ENCODE measurements at places on chromosomes 16 and 17.
A peak's percentile ranks its signal among the peaks of the same experiment; 100 is the strongest.

DNA sequence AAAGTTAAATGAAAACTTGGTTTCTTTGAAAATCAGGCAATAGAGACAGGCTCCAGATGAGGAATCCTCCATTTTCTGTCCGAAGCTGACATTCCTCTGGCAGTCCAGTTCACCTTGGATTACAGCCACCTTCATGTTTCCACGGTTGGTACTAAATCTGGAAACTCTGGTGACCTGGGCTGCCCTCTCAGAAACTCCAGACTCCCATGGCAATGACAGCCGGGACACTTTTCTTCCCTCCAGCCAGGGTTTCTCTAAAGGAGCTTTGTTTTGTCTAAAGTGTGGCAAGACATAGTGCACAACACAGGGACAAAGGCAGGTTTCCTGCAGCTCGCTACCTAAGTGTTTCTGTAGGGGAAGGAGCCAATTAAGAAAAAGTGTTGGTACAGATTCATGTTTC, 36.0 kb downstream of the CLUAP1 start:
- no peak for DNase-seq

GRCh38 chr17:48576479-48577309, 1.5 kb downstream of the HOXB4 start:
- DNase-seq: no peak

DNA sequence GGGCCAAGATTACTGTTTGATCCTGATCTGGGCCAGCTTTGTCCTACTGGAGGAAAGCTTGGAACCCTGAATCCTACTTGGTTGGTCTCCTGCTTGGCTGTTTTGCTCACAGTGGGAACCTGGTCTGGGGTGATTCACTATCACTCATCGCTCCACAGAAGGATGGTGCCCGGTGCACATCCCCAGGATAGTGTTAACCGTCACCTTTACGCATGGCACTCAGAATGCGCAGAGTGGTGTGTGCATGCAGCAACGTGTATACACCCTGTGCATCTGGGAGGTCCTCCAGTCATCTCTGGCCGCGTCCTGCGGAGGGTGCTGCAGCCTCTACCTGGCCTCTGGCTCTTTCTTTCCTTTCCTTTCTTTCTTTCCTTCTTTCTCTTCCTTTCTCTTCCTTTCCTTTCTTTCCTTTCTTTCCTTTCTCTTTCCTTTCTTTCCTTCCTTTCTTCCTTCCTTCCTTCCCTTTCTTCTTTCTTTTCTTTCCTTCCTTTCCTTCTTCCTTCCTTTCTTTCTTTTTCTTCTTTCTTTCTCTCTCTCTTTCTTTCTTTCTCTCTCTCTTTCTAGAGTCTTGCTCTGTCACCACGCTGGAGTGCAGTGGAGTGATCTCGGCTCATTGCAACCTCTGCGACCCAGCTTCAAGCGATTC, 13.1 kb downstream of the SOCS3 start:
- DNase-seq: no peak

DNA sequence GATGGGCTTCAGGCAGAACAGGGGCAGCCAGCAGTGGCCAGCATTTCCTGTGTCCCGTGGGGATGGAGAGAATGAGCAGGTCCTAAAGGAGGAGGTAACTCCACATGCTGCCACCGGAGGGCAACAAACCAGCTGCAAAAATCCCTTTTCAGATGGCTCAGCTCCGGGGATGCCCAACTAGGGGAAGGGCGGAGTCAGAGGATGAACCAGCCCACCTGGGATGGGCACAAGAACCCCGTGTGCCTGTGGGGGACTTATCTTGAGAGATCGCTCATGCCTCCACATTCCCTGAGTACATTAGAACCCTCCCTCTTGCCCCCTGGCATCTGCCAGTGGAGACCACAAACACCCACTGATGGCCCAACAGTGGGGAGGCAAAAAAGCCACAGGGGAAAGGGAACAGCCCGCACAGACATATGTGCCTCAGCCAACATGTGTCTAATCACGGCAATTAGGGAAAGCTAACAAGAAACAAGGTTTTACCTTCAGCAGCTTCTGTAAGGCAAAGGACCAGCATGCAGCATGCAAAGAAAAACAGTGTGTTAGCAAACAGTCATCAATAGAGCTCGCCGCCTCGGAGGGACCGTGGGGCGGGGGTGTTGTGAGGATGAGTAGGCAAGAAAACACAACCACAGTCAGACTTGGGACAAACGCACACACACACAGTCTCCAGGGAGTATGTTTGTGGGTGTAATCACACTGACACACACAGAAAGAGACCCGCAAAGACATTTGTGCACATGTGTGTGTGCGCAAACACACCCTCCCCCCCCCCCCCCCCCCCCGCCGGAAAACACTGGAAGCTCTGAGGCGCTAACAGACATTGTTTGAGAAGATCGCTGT, 64.0 kb downstream of the MYO18A start:
- DNase-seq: peak; percentile 59

DNA sequence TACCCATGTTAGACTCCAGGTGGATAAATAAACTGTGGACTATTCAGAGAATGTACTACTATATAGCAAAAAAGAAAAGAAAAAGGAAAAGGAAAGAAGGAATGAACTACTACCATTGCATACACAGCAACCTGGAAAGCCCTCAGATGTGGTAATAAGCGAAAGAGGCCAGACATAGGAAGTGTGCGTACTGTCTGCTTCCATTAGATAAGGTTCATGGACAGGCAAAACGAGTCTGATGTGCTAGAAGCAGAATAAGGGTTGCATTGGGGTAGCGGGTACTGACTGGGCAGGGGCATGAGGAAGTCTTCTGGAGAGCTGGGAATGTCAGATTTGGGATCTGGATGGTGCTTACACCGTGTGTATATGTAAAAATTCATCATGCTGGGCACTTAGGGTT, 21.8 kb downstream of the CLEC16A start:
- peak; percentile 94 for DNase-seq

GRCh38 chr16:80552277-80552676, 11.5 kb downstream of the DYNLRB2 start:
- DNase-seq: no peak

DNA sequence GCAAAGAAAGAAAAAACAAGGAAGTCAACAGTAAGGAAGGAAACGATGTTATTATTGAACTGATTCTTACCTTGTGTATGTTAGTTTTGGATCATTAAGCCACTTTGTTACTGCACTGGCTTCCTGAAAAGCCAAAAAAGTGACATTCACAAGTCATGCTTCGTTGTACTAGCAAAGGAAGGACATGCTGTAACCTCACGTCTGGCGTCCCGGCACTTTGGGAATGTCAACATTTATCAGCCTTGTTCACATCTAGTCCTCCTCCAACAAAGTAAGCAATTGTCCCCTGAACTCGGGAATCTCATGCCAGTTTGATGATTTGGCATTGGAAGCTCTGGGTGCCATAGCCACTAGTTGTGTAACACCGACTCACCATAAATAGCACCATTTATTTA, 731 bp upstream of the MKS1 start:
- no peak for DNase-seq

GRCh38 chr17:77535435-77535834, 394.7 kb downstream of the SEC14L1 start:
- no peak for DNase-seq

GRCh38 chr16:25253322-25253721, 4.3 kb downstream of the ZKSCAN2 start:
- no peak for DNase-seq

DNA sequence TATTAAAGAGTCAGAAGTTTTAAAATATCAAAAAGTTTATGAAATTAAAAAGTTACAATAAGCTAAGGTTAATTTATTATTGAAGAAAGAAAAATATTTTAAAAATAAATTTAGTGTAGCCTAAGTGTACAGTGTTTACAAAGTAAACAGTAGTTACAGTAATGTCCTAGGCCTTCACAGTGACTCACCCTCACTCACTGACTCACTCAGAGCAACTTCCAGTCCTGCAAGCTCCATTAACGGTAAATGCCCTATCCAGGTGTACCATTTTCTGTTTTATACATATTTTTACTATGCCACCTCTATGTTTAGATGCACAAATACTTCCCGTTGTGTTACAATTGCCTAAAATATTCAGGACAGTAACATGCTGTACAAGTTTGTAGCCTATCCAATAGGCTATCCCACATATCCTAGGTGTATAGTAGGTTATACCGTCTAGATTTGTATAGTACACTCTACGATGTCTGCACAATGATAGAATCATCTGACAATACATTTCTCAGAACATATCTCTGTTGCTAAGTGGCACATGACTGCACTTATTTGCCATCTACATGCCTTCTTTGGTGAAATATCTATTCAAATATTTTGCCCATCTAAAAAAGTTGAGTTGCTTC, 67.2 kb upstream of the WSB1 start:
- peak; percentile 14 for DNase-seq

DNA sequence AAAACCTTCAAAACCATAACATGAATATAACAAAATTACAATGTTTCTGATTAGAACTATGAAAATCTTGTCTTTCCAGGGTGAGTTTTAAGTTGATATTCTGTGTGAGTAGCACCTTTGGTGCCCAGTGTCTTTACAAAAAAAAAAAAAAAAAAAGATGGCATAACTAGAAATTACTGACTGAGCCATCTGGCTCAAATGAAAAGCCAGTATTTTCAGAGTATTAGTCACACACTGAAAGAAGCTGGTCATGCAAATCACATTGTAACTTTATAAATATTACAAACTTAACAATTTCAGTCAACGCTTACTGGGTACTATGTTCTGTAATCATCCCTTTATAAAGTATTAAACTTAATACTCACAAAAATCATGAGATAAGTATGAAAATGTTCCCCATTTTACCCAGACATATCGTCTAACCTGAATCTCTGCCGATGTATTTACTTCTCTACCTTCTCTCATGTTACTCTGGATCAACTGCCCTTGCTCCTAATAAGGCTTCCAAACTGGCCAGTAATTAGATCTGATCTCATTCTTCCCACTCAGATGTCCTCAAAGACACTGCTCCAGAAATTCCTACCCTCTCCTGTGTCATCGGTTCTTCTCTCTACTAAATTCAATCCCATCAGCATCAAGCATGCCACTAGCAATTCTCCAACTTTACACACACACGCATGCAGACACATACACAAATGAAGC, 25.4 kb downstream of the UBE2G1 start:
- no peak for DNase-seq

GRCh38 chr16:72740347-72740746, 307.6 kb downstream of the ZFHX3 start:
- no peak for DNase-seq

DNA sequence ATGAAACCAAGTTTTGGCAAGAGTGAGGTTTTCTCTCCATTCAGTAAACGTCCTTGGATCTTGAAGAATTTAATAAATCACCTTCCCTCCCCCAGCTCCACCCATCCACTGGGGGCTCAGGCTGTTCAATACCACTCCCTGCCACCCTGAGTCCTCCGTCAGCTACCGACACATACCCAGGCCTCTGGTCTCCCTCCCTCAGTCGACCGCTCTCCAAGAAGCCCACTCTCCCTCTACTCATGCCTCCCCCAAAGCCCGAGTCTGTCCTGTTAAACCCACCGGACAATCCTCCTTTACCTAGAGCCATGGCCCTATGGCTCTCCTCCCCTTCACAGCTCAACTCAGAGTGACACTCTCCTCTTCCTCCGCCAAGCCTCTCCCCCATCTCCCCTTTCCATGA, 19.7 kb upstream of the SLC4A1 start:
- DNase-seq: no peak

DNA sequence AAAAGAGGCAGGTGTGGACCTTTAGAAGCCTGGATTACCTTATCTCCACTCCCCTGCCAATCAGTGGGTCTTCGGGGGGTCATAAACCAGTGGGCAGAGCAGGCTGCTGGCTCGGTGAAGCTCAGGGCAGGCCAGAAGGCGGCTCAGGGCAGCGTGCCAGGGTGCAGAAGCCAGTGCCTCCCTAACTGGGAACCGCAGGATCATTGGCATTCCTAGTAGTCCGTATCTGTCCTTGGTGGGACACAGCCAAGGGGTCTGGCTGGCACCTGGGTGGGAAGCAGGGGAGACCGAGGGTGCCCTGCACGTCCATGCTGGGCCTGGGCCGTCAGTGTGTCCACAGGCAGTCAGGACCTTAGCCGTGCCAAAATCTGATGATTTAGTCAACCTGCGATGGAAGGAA, 76.8 kb downstream of the SEC14L1 start:
- DNase-seq: no peak

All from common myeloid progenitor, CD34-positive (primary cell).